ENCODE measurements at places on chromosomes 1 and 21. TPM values are rescaled to one million over a fixed set of nuclear protein-coding genes. Genes with fewer than 3 reads are reported as not detected.

The ITLN1 gene
- polyA plus RNA-seq = 15.4 TPM

The LENEP gene
- polyA plus RNA-seq = not detected

- no peak for DNase-seq
Observed at GRCh38 chr1:93690921-93691789, 9.5 kb upstream of the BCAR3 start.

GRCh38 chr1:115531631-115532264 is 110.0 kb upstream of the VANGL1 start:
- DNase-seq = no peak

DNA sequence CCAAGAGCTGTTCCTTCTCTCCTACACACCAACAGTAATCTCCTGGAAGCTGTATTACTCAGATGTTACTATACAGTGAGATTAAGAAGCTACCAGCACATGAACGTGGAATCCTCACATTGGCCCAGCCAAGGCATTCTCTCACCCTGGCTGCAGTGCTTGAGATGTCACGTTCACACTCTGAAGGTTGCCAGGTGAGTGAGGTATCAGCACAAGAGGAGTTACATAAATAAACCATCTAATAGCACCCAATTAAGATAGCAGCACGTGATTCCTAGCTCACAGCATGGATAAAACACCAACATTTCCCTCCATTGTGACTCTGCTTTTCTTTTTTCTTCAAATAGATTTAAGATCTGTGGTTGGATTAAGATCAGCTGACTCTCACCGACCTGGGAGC is 182.8 kb downstream of the PLPP3 start:
- DNase-seq = no peak

All from kidney (tissue), 22 donors.